Cerebellar cortex (tissue), 1 donor: ENCODE measurements at places on chromosomes 7 and 10.

DNA sequence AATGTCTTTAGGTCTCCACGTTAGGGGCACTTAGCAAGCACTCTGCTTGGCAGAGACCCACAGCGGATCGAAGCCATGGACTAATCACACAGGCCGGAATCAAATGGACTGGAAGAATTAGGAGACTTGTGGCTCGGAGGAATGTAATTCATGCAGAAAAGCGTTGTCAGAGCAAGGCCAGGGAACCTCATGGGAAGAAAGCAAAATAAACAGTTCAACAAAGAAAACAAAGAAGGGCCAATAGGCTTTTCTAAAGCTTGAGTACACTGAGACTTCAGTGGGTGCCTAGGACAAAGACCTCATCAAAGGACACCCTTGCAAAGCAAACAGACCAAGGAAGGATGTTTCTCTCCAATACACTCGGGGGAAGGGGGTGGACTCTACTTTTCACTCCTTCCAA, 171.1 kb downstream of the GLI3 start:
- peak; percentile 5 for DNase-seq

- no peak for DNase-seq
Observed at GRCh38 chr7:33423646-33424020, 294.3 kb downstream of the BBS9 start.

GRCh38 chr7:7327423-7327822, 145.1 kb downstream of the C1GALT1 start:
- no peak for DNase-seq

GRCh38 chr10:91389636-91390512, 20.3 kb upstream of the HECTD2 start:
- DNase-seq = peak; percentile 79

DNA sequence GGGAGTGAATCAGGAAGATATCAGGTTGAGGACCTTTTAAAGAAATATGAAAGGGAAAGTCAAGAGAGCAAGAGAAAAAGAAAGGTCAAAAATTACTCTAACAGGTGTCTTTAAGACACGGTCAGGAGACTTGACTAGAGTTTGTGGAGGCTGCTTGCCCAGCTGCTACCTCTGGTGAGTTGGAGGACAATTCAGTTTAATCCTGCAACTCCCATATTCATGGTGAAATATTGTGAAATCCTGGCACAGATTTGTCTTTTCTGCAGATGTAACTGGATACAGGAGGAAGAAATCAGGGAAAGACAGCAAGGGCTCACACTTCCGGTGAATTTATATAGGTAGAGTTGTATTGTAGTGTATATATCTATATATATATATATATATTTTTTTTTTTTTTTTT, 93.5 kb downstream of the AKAP9 start:
- no peak for DNase-seq

DNA sequence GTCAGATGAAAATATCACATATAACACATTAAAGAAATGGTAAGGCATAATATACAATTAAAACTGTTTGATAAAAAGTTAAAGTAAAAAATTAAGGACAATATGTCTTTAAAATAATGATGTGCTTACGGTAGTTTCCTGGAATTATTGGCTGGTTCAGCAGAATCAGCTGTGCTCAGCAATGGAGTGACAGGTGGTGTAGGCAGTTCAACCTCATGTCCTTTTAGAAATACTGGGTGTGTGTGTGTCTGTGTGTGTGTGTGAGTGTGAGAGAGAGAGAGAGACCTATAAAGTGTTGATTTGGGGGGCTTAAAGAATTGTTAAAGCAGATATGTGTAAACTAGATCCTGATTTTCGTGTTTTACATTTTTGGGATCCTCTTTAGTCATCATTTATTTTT, 141.2 kb downstream of the ADAM22 start:
- DNase-seq = peak; percentile 64

- DNase-seq = no peak
Observed at GRCh38 chr10:24477915-24478314, 245.8 kb downstream of the ARHGAP21 start.

DNA sequence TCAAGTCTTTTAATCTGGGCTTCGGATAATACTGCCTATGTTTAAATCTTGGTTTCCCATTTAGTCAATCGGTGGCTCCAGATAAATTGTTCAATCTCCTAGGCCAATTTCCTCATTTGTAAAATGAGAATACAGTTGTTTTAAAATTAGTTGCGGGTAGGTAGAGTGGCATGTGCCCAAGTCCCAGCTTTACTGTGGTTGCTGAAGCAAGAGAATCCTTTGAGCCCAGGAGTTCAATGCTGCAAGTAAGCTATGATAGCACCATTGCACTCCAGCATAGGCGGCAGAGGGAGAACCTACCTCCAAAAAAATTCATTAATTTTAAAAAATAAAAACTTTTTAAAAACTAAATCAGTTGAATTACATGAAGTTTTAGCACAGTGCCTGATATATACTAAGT, 7.3 kb downstream of the RNF216 start:
- no peak for DNase-seq

DNA sequence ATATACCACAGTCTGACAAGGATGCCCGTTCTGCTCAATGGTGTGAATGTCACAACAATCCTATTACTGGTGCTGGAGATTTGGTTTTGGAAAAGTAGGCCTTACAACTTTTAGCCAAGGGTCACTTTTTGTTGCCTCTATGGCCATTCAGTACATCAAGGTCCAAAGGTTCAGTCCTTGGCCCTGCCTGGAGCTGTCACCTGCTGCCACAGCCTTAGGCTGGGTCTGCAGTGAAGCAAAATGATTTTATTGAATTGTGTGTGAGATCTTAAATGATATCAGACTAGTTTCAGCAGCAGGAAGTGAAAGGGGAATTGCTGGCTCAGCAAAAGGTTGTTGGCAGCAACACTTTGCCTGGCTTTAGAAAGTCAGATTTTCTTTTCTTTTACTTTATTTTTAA, 427.6 kb downstream of the THSD7A start:
- no peak for DNase-seq

DNA sequence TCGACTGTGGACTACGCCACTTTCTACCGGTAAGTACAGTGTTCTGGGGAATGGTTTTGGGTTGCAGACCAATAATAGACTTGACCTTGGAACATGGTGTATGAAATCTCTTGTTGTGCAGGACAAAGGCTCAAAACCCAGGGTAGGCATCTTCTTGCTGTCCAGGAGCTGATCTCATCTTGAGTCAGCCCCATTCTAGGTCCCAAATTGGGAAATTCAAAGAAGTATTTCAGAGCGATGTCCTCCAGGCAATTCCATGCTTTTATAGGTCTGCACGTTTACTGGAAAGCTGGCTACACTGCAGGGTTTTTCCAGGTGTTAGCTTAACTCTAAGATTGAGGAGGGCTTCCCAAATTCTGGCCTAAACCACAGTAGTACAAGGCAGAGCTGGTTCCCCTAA, 180.7 kb downstream of the BMPER start:
- DNase-seq = no peak

DNA sequence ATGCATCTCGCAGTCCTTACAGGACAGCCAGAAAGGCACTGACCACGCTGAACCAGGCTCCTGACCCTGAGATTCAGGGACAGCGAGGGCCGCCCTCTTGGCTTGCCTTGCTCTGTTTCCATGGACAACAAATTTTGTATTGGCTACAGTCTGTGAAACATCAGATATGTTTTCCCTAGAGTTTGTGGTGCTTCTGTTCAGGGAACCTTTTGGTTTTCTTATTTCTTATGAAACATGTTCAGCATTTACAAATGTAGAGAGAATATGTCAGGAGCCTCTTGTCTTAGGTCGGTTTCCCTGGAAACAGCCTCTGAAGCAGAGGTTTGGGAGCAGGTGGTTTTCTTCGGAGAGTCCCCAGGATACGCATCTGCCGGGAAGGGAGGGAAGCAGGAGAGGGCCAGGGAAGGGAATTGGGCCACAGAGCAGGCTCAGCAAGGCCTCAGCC, 260.1 kb downstream of the CCDC3 start:
- no peak for DNase-seq

- no peak for DNase-seq
Observed at GRCh38 chr7:28520074-28521015, 108.0 kb downstream of the CREB5 start.

DNA sequence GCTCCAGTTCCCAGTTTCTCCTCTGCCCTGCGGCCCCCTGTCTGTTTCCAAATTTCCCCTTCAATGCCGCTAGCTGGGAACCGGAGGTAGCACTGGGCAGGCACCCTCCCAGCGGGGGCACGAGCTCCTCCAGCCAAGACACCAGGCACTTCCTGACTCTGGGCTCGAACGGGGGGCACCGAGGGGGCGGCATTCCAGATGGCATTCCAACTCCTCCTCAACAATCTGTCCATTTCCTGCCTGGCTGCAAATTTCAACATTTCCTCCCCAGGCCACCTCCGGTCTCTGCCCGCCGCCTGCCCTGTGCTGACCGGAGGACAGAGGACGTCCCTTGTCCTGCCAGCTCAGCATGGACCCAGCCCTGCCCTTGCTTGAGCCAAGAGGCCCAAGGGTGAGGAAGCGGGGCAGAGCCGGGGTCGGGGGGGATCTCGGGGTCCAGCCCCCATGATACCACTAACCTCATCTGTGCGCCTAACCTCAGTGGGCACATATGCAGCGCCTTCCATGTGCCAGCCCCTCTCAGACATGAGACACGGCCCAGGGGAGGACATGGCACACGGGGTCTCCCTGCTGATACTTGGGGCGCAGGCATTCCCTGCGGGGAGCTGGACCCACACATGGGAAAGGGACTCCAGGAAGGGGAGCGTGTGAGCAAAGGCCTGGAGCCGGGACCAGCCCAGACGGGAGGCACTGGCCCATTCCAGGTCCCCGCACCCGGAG, 58.0 kb downstream of the PDGFA start:
- DNase-seq = no peak
